ENCODE measurements at places on chromosomes 1 and 21.

DNA sequence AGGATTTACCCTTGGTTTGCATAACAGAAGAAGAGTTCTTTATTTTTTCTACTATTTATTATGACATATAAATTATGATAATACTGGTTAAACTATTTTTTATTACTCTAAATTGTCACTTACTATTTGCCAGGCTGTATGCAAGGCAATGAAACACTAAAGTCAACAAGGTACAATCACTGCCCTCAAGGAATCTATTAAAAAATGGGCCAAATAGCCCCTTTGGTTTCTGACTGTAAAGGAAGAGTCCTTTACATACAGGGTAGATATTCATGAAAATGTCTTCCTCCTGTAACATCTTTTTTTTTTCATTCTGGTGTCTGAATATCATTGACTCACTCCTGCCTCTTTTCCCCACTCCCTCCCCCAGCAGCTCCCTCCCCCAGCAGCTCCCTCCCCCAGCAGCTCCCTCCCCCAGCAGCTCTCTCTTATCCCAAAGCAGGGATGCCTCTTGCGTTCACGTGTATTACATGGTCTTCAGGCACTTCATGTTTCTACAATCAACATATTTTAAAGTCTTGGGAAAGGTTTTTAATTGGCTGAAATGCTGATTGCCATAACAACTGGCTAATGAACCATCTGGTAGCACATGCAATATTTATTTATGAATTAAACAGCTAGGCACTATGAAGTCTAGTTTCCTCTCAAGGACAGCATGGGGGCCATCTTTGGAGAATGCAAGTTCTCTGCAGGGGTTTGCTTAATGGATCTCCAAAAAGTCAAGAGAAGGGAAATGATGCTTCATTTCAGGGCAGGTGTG, 400.4 kb upstream of the PLXNA2 start:
- DNase-seq = no peak

- no peak for DNase-seq
Observed at GRCh38 chr1:207833381-207833780, 77.5 kb downstream of the CD34 start.

- no peak for DNase-seq
Observed at GRCh38 chr21:14457762-14458161, 74.8 kb upstream of the HSPA13 start.

DNA sequence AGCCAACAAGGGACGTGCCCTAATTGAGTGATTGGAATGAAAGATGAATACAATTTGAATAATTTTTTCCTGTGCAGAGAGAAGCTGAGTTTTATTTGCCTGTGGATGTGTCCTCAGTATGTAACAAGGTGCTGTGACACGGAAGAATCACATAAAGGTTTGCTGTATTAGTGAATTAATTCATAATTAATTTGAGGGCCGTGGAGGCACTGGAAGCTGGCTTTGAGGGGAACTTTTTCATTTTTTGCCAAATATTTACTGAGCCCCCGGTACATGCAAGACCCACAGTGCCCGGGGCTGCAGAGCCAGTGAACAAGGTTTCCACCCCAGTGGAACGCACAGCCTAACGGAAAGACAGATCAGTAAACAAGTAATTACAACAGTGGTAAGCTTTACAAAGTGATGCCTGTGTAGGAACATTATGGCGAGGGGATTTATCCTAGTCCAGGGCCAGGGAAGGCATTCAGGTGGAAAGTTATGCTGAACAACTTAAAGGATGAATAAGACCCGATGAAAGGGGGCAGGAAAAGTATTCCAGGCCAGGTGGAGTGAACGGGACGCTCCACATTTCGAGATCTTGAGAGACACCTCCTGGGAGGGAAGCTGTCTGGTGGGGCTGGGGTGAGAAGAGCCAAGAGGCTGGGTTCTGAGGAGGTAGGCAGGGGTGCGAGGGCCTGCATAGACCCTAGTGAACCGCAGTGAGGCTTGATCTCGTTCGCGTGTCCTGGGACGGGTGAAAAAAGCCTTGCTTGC, 773 bp upstream of the RCC2 start:
- DNase-seq = no peak

GRCh38 chr1:15578921-15579682, 5.7 kb downstream of the AGMAT start:
- no peak for DNase-seq

- DNase-seq = no peak
Observed at GRCh38 chr1:79614762-79615161, 608.2 kb upstream of the ADGRL4 start.

GRCh38 chr1:38344716-38345115, 298.1 kb upstream of the POU3F1 start:
- DNase-seq = no peak

- no peak for DNase-seq
Observed at GRCh38 chr21:36769051-36769839, 70.3 kb downstream of the SIM2 start.

- no peak for DNase-seq
Observed at GRCh38 chr1:242836423-242836822, 311.9 kb upstream of the PLD5 start.

DNA sequence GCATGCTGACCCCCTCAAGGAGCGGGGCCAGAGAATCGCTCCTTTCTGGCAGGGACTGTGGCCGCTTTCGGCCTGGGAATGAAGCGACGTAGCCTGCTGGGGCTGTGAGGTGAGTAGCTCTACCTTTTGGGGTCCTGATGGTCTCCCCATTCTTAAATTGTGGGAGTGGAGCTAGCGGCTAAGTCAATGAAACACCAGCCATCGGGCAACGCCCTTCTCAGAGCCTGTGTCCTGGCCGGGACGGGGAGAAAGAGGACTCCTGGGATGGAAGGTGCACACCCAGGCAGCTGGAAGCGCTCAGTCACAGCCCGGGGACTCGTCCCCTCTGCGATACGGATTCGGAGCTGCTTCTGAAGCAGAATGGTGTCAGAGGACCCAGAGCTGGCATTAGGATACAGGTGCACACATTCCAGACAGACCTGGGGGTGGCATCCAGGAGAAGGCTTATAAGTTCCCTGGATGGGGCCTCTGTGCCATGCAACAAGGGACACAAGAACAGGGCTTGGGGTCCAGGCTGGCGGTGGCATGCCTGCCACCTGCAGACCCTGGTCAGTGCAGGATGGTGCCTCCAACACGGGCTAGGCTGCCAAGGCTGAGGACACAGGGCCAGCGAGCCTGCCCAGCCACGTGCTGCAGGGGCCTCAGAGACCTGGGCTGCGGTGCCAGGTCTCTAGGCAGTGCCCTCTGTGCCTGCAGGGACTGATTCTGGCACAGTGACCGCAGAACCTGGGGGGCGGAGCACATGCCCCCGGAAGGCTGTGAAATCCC, 945 bp upstream of the WNT9A start:
- DNase-seq = no peak

- DNase-seq = no peak
Observed at GRCh38 chr1:27594564-27595510, 9.1 kb downstream of the AHDC1 start.

- DNase-seq = no peak
Observed at GRCh38 chr1:54487571-54488050, 60.4 kb upstream of the ACOT11 start.
